ENCODE measurements at places on chromosomes 16 and 17. TPM values are rescaled to one million over a fixed set of nuclear protein-coding genes. Genes with fewer than 3 reads are reported as not detected.

DNA sequence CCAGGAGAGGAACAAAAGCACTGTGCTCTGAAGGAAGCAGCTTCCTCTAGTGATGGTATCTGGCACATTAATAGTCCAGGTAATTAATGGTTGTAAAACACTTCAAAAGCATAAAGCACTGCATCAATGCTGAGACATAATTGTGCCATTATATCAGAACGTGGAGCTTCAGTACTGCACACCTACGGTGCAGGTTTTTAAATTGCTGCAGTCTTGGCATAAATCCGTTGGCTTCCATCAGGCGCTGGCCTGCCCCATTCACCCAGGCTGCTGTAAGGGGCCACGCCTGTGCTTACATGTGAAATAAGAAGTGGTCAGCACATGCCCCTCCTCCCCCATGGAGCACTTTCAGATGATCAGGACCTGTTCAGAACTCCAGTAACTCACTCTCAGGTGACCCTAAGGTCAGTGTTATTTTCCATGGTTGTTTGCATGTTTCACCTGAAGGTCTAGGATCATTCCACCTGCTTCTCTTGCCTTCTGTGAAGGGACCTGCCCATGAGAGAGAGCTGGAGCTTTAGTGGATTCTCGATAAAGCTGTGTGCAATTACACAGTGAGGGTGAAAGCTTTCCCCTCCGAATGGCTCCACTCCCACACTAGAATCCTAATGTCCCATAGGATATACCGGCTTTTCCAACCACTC lies 345.3 kb downstream of the CA10 start:
- H3K27me3 ChIP-seq: no peaks in the 10 kb centered on the region
- H3K27ac ChIP-seq: no peak overlapping the region
- H3K4me1 ChIP-seq: no peaks in the 10 kb centered on the region
- no peak for DNase-seq
- no peaks in the 10 kb centered on the region for H3K36me3 ChIP-seq

GRCh38 chr17:18250708-18251107 lies 7.8 kb downstream of the FLII start:
- no peaks in the 10 kb centered on the region for H3K27me3 ChIP-seq
- DNase-seq: no peak
- peaks cover 69% of the 10 kb centered on the region for H3K36me3 ChIP-seq

The SGCA gene
- polyA plus RNA-seq: not detected

The PNMT gene
- 20.0 TPM for polyA plus RNA-seq

The MFAP4 gene
- polyA plus RNA-seq: not detected

The SIAH1 gene
- polyA plus RNA-seq: 9.6 TPM

The KRT17 gene
- polyA plus RNA-seq: not detected

The OTOA gene
- not detected for polyA plus RNA-seq

The SCRN2 gene
- 32.9 TPM for polyA plus RNA-seq
